ENCODE measurements at places on chromosomes 11 and 22. TPM values are rescaled to one million over a fixed set of nuclear protein-coding genes. Genes with fewer than 3 reads are reported as not detected.

The TEX12 gene
- polyA plus RNA-seq, result 0.16 TPM

DNA sequence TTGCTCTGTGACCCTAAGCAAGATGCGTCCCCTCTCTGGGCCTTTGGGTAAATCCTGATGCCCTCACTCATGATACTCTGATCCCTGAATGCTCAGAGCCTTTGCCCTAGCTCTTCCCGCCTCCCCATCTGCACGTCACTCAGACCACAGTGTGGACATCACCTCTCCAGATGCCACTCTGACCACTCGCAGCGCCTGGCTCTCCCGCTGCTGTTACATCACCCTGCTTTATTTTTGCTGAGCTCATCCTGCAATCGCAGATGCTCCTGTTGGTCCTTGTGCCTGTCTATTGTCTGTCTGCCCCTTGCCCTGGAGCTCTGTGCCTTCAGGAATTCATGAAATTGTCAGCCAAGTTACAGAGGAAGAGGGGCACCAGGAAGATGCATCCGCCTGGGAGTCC lies 5.5 kb downstream of the OSM start:
- peak; percentile 85 for DNase-seq
- no peaks in the 10 kb centered on the region for H3K27me3 ChIP-seq
- H3K27ac ChIP-seq, result peak overlapping the region; percentile 27
- H3K36me3 ChIP-seq, result no peaks in the 10 kb centered on the region
- no peak overlapping the region for H3K4me3 ChIP-seq
- H3K4me1 ChIP-seq, result peaks cover 83% of the 10 kb centered on the region

DNA sequence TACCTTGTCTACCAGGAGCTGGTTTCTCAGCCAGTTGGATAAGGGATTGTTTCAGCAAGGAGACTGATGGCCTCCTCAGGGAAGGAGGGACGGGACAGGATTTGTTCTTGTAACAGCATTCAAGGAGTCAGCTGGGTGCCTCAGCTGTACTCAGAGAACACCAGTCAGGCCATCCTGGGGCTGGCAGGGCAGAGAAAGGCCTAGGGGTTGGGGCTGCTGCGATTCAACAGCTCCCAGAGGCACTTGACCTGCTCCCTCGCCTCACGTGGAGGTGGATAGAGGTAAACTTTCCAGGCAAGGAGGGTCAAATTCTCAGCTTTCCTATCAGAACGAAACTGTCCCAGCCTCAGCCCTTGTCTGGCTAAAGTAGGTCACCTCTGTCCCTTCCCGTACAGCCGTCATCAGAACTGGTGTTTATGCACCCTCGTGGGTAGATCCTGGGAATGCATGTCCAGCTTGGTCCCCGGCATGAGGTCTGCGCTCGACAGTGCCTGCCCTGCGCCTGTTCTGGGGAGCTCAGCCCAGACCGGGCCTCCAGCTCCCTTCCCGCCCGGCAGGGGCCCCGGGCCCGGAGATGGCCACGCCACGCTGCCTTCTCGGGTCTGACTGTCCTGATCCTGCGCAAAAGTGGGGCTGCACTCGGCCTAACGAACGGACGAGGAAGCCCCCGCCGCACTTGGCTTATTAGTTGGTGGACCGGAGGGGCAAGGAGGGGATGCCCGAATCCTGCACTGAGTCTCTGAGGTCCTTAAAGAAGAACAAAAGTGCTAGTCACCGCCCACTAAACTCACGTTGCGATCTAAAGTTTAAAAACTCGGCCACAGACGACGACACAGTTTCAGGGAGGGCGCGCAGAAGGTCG lies 762 bp upstream of the CCDC134 start:
- H3K27ac ChIP-seq, result peak overlapping the region; percentile 94
- peak overlapping the region; percentile 93 for H3K4me3 ChIP-seq
- peak; percentile 84 for DNase-seq
- H3K36me3 ChIP-seq, result no peaks in the 10 kb centered on the region
- H3K4me1 ChIP-seq, result peaks cover 25% of the 10 kb centered on the region
- H3K27me3 ChIP-seq, result no peaks in the 10 kb centered on the region

The SLC35C1 gene
- 4.1 TPM for polyA plus RNA-seq

- no peak overlapping the region for H3K27ac ChIP-seq
- H3K36me3 ChIP-seq, result peaks cover 13% of the 10 kb centered on the region
- H3K27me3 ChIP-seq, result no peaks in the 10 kb centered on the region
- no peak for DNase-seq
These were observed 28.5 kb upstream of the ALKBH3 start for GRCh38 chr11:43852057-43852636.

DNA sequence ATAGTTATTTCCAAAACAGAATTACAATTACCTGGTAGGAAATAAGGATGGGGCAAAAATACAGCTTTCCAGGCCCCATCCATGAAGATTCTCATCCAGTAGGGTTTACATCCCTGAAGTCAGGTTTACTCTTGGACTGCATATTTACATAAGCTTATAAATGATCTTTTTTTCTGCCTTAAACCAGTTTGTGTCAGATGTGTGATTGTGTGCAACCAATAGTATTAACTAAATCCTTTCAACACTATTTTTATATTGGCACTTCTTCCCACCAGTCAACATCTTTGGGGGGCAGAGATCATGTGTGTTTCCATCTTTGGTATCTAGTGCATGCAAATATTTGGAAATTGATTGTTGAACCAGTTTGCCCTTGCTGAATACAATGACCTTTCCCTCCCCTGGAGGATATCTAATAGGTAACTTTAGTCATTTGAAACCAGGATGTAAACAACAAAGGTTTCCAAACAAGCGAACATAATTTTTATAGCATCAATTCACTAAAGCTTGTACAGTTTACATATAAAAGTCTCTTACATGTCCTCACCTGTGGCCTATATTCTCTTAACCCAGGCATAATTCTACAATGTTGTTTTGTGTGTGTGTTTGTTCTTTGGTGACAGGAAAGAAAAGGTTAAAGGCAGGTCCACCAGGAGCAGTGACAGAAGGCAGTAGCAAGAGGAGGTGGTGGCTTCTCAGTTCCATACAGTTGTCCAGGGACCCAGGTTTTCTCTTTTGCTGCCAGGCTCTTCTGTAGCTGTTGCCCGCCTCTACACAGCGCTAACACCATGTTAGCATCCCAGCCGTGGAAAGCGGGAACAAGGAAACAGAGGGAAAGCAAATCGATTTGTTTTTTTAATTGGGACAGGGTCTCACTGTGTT lies 1.7 kb upstream of the ME3 start:
- H3K27ac ChIP-seq, result no peak overlapping the region
- peaks cover 3% of the 10 kb centered on the region for H3K4me1 ChIP-seq
- peaks cover 9% of the 10 kb centered on the region for H3K27me3 ChIP-seq
- DNase-seq, result no peak

The MRGPRX4 gene
- not detected for polyA plus RNA-seq

DNA sequence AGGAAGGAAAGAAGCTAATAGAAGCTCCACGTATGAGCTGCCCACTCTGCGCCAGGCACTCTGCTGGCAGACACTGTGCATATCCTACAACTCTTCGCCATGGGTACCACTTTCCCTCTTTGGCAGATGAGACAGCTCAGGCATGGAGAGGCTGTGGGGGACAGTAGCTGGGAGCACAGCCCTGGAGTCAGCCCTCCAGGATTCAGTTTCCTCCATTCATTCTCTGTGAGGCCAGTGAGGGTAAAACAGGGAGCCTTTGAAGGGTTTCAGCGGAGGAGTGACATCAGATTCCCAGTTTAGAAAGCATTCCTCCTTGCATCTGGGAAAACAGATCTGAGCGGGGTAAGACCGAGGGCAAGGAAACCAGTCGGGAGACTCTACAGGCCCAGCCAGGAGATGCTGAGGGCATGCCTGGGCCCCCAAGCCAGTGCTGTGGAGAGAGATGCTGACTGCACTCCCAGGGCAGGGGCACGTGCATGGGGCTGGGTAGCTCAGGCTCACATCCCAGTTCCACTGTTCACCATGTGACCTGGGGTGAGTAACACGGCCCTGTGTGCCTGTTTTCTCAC lies 58.3 kb upstream of the EMID1 start:
- peaks cover 3% of the 10 kb centered on the region for H3K36me3 ChIP-seq
- peak; percentile 56 for DNase-seq
- no peaks in the 10 kb centered on the region for H3K27me3 ChIP-seq
- no peak overlapping the region for H3K27ac ChIP-seq
- peaks cover 38% of the 10 kb centered on the region for H3K4me1 ChIP-seq
- no peak overlapping the region for H3K4me3 ChIP-seq

All from spleen (tissue), 13 donors.